Stomach (tissue), 19 donors: ENCODE measurements at places on chromosomes 16 and 17. TPM values are rescaled to one million over a fixed set of nuclear protein-coding genes. Genes with fewer than 3 reads are reported as not detected.

Gene OR3A3
- not detected for total RNA-seq

Gene TMC7
- total RNA-seq, result 0.87 TPM

DNA sequence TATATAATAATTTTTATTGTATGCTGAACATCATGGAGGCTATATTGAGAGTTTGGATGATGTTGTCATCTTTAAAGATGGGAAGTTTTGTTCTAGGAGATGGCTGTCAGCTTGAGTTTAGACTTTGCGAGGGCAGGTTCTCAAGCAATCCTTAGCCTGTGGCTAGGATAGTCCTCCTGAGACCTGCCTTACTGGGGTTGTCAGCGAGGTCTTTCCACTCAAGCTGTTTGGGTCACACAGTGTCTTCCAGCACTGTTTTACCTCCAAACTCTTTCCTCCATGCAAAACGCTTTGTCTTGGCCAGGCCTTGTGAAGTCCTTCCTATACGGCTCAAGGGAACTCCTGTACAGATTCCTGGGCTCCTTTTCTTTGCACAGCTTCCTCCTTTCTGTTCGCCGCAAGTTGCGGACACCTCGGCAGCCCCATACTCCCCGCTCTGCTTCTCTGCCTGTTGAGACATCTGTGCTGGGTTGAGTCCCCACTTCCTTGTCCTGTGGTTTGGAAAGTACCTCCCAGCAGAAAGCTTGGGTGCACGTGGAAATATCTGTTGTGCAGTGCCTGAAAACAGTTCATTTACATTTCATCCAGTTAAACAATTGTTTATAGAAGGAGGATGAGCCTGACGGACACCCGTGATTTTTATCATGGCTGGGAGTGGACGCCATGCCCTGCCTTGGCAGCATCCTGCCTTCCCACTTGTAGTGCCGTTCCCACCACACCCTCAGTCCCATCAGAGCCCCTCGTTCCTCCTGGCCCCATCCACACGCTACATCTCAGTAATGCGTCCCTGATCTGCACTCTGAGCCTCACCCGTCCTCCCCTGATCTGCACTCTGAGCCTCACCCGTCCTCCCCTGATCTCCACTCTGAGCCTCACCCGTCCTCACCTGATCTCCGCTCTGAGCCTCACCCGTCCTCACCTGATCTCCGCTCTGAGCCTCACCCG lies 55.0 kb upstream of the CBFA2T3 start:
- no peaks in the 10 kb centered on the region for H3K27me3 ChIP-seq
- H3K4me3 ChIP-seq, result no peak overlapping the region
- H3K36me3 ChIP-seq, result no peaks in the 10 kb centered on the region
- H3K27ac ChIP-seq, result no peak overlapping the region

GRCh38 chr16:19245326-19245925 lies 40.1 kb upstream of the CLEC19A start:
- peak; percentile 50 for DNase-seq
- H3K27ac ChIP-seq, result no peak overlapping the region
- no peak overlapping the region for H3K4me3 ChIP-seq
- H3K4me1 ChIP-seq, result peaks cover 12% of the 10 kb centered on the region

DNA sequence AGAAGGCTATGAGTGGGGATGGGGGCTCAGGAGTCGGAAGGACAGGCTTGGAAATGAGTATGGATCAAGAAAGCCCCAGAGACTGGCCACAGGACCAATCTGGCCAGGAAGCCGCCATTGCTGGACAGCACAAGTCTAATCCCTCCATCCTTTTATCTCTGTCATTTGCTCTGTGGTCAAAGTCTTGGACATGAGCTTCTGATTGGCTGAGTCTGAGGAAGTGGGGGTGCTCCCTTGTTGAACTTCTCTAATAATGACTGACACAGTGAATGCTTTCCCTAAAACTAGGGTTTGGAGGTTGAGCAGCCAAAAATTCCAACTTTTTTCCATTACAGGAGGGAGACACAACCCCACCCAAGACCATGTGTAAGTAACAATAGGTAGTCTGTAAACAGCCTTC lies 97.4 kb downstream of the MARF1 start:
- H3K27me3 ChIP-seq, result no peaks in the 10 kb centered on the region
- H3K36me3 ChIP-seq, result no peaks in the 10 kb centered on the region
- H3K4me1 ChIP-seq, result no peaks in the 10 kb centered on the region

- no peaks in the 10 kb centered on the region for H3K4me1 ChIP-seq
- H3K27me3 ChIP-seq, result no peaks in the 10 kb centered on the region
- H3K4me3 ChIP-seq, result no peak overlapping the region
Observed at GRCh38 chr17:68222606-68223005, 25.2 kb upstream of the AMZ2 start.

DNA sequence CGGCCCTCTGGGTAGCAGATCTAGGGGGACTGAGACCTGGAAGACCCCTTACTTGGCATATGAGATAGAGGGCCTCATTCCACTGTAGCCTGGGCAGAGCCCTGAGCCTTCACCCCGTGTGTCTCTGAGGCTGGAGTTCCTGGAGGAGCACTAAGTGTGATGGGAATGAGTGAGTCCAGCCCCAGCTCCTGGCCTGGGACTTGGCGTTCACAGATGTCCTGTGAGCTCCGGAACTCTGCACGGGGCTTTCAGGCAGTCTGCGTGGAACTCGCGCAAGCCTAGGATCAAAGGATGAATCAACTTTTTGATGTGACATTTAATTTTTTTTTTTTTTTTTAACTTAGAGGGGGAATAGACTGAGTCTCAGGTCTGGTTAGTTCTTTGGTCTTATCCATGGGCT lies 1.8 kb downstream of the NKD1 start:
- no peaks in the 10 kb centered on the region for H3K36me3 ChIP-seq
- H3K4me3 ChIP-seq, result peak overlapping the region; percentile 84
- H3K4me1 ChIP-seq, result peaks cover 46% of the 10 kb centered on the region
- H3K27me3 ChIP-seq, result peaks cover 24% of the 10 kb centered on the region
- H3K27ac ChIP-seq, result peak overlapping the region; percentile 81
- DNase-seq, result no peak

DNA sequence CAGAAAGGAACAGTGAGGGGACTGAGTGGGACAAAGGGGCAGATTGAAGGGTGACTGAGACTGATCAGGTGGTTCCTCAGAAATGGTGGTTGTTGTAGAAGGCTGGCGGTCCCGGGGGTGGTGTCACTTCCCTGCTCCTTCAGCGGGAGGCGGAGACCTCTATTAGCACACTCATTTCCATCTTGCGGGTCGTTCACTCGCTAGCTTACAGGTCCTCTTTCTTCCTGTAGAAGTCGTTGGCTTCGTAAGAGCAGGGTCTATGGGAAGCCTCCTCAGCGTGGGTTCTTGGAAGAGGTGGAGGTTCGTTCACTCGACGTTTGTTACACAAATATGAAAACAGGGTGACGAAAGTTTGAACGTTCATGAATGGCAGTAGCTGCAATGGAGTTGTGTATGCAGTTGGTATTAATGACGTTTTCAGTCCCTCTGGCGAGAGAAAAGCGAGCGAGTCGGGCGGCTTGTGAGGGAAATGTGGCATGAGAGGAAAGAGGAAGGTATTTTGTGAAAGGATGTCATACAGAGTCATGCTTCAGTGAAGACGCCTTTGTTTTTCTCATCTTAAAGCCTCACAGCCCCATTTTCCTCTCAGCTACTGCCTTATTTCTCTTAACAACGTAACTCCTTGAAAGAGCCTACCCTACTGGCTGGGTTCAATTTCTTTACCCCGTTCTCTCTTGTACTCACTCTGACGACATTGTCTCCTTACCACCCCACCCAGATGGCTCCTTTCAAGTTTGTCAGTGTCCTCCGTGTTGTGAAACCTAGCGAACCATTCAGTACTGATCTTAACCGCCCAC lies 667 bp downstream of the EFCAB13 start:
- H3K4me3 ChIP-seq, result peak overlapping the region; percentile 68
- H3K4me1 ChIP-seq, result peaks cover 18% of the 10 kb centered on the region
- peak; percentile 90 for DNase-seq
- H3K27ac ChIP-seq, result peak overlapping the region; percentile 90
- H3K36me3 ChIP-seq, result no peaks in the 10 kb centered on the region
- H3K27me3 ChIP-seq, result no peaks in the 10 kb centered on the region

GRCh38 chr16:27499659-27500055 lies 50.1 kb downstream of the GTF3C1 start:
- no peak overlapping the region for H3K27ac ChIP-seq
- no peaks in the 10 kb centered on the region for H3K27me3 ChIP-seq
- DNase-seq, result no peak
- H3K4me1 ChIP-seq, result no peaks in the 10 kb centered on the region
- no peak overlapping the region for H3K4me3 ChIP-seq

DNA sequence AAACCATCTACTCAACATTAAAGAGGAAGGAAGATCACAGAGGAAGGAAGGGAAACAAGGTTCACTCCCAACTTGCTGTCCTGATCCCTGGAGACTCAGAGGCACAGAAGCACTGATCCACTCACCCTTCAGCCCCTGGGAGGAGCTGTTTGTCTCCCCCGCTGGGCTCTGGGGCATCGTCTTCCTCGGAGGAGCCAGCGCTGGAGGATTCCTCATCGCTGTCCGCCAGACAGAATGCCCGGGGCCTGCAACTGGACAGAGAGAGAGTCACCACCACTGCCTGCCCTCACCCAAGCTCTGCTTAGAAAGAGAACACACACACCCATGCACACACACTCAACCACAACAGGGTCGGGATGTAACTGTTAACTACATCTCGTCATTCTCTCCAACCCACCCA lies 24.8 kb upstream of the ERN1 start:
- H3K36me3 ChIP-seq, result peaks cover 3% of the 10 kb centered on the region
- H3K27ac ChIP-seq, result peak overlapping the region; percentile 82

GRCh38 chr16:86075488-86075785 lies 176.5 kb downstream of the IRF8 start:
- no peak overlapping the region for H3K4me3 ChIP-seq
- peaks cover 6% of the 10 kb centered on the region for H3K27me3 ChIP-seq
- peak overlapping the region; percentile 5 for H3K27ac ChIP-seq
- no peak for DNase-seq
- H3K36me3 ChIP-seq, result no peaks in the 10 kb centered on the region
